ENCODE measurements at places on chromosomes 16 and 17.

DNA sequence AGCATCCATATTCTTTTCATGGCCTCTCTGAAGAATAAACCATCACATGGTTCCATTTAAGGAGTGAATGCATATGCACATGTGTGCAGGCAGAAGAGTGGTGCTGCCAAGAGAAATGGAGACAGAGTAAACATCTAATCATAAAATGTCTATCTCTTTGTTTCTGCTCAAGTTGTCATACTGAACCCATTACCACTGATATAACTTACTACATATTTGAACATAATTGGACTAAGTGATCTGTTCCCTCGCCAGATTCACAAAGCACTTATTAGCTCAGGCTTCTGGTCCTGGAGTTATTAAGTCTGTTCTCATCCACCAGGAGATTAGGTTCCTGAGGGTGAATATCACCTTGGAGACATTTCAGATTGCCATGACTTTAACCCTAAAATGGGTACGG, 72.3 kb upstream of the XYLT1 start:
- no peak for DNase-seq

- no peak for DNase-seq
Observed at GRCh38 chr16:51035110-51035498, 116.0 kb downstream of the SALL1 start.

DNA sequence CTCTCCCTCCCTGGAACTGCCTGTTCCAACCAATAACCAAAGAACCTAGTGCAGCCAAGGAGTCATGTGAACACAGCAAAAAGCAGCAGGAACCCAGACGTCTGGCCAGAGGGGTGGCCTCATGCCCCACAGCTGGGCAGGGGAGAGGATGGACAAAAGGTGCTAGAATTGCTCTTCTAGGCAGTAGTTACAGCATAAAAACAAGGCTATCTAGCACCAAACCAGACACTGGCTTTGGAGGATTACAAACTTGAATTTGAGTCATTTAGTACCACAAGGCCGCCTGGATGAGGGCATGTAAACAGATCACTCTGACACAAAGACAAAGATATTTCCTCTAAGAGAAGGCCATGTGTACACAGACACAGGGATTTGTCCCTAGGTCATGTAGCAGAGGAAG, 423.3 kb upstream of the MAF start:
- no peak for DNase-seq

DNA sequence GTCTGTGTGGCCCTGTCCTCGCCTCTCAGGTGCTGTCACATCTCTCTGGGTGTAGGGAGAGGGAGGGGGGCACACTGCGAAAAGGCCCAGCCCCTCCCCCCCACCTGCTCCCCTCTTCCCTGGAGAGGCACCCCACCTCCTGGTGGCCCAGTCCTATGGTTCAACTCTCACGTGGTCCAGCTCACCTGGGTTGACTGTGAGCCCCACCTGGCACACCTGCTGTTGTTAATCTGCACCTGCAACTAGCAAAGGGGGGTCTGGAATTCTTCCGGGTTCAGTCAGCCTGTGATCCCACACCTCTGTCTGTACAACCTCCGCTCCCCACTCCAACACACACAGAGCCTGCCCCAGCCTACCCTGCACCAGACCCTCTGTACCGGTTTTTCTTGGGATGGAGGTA, 2.0 kb upstream of the SYNGR2 start:
- DNase-seq, result no peak

- no peak for DNase-seq
Observed at GRCh38 chr16:31712064-31712540, 161.5 kb upstream of the ZNF267 start.

GRCh38 chr17:9998060-9998459, 93.0 kb upstream of the RCVRN start:
- DNase-seq, result no peak

- DNase-seq, result no peak
Observed at GRCh38 chr17:55283256-55283965, 18.7 kb downstream of the HLF start.

DNA sequence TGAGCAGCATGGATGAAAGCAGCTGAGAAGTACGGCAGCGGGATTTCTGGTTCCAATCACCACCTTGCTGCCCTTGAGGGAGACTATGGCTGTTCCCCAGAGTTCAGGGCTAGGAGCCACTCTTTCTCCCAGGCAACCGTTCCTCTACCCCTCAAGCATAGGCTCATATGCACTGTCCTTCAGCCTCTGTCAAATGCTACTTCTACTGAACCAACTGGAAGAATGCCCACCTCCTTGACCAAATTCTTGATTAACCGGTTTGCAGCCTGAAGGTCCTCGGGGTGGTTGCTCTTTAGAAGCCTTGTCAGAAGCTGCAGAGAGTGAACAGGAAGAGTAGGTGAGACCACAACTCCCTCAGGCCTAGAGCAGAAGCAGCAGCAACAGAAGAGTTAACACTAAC, 23.8 kb downstream of the GGA2 start:
- DNase-seq, result no peak

DNA sequence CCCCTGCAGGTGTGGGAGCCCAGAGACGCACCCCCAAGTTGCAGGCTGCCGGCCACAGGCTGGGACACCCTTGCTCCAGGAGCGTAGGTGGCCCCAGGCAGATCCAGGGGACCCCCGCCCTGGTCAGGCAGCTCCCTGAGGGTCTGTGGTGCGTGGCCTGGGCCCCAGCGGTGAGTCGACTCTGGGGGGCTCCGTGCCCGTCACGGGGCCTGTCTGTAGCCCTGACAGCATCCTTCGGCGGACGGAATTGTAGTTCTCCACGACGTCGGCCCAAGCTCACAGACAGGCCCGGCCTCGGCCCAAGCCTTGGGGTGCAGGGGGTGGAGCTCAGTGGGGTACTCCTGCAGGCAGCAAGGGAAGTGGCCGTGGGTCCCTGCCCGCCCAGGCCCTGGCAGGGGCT, 82.9 kb downstream of the LMF1 start:
- no peak for DNase-seq

GRCh38 chr17:38452719-38453118, 24.5 kb downstream of the ARHGAP23 start:
- DNase-seq, result no peak

- no peak for DNase-seq
Observed at GRCh38 chr16:13951611-13952010, 31.7 kb downstream of the ERCC4 start.

DNA sequence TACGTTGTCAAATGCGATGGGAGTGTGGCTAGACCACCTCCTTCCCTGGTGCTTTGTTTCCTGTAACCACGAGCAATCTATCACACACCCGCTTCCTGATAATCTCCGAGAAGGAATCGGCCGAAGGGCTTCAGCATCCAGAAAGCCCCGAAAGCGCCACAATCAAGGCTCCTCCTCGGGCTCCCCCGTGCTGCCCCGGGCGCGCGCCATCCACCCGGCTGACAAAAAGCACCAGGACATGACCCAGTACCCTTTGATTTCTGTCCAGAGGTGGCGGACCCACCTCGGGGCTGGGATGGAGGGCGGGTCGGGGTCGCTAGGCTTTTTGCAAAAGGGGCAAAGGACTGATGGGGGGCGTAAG, 743 bp upstream of the ARMC7 start:
- DNase-seq, result no peak

DNA sequence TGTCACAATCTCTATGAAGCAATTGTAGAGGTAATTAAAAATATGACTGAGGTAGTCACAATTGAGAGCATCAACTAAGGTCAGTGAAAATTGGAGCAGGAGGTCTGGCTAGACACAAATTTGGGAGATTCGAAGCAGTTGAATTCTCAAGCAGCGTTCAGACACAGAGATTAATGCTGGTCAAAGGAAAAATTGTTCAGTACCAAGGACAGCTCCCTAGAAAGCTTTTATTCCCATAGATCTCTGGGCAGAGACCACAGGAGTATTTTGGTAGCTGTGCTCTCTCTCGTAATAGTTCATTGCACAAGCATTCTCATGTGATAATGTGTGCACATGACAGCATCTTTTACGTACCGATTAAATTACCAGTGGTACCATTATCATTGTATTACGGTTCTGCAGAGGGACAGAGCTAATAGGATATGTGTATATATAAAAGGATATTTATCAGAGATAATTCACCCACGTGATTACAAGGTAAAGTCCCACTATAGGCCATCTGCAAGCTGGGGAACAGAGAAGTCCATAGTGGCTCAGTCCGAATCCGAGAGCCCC, 387.5 kb upstream of the HSBP1 start:
- no peak for DNase-seq

GRCh38 chr16:51696376-51696775, 545.3 kb upstream of the SALL1 start:
- DNase-seq, result no peak

GRCh38 chr16:68907781-68908181, 64.5 kb downstream of the TANGO6 start:
- DNase-seq, result no peak

GRCh38 chr16:47980212-47980611, 175.6 kb downstream of the ABCC12 start:
- DNase-seq, result no peak

GRCh38 chr16:47142486-47142820, 1.3 kb downstream of the NETO2 start:
- peak; percentile 40 for DNase-seq

GRCh38 chr17:31857920-31858641, 963 bp downstream of the COPRS start:
- no peak for DNase-seq

GRCh38 chr17:59719526-59719925, 12.1 kb downstream of the VMP1 start:
- DNase-seq, result no peak

DNA sequence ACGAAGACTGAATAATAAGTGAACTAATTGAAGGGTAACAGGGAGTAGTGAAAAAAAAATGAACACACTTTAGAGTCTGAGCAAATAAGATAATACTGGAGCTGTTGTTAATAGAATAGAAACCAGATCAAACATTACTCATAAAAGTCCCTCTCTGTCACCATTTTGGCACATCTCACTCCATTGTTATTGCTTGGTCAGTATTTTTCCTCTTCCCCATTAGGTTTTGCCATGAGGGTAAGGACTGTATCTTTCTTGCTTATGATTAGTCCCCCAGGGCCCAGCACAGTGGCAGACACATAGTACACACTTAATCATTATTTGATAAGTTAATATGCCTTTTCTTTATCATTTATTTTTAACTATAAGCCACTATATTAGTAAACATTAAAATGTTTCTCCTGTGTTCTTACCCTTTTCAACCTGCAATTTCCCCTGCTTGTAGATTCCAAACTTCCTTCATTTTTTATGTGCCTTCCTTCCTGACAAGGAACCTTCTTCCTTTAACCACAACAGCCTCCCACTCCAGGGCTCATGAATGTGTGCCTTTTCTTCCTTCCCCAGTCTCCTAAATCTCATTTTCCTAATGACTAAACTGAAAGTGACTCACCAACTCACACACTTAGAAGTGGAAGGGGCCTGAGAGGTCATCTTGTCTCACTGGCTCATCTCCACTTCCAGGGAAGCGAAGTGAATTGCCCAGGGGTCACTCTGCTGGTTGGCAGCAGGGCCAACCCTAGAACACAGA, 88.2 kb upstream of the HAS3 start:
- DNase-seq, result no peak

- DNase-seq, result no peak
Observed at GRCh38 chr17:603406-604114, 111.1 kb downstream of the VPS53 start.

DNA sequence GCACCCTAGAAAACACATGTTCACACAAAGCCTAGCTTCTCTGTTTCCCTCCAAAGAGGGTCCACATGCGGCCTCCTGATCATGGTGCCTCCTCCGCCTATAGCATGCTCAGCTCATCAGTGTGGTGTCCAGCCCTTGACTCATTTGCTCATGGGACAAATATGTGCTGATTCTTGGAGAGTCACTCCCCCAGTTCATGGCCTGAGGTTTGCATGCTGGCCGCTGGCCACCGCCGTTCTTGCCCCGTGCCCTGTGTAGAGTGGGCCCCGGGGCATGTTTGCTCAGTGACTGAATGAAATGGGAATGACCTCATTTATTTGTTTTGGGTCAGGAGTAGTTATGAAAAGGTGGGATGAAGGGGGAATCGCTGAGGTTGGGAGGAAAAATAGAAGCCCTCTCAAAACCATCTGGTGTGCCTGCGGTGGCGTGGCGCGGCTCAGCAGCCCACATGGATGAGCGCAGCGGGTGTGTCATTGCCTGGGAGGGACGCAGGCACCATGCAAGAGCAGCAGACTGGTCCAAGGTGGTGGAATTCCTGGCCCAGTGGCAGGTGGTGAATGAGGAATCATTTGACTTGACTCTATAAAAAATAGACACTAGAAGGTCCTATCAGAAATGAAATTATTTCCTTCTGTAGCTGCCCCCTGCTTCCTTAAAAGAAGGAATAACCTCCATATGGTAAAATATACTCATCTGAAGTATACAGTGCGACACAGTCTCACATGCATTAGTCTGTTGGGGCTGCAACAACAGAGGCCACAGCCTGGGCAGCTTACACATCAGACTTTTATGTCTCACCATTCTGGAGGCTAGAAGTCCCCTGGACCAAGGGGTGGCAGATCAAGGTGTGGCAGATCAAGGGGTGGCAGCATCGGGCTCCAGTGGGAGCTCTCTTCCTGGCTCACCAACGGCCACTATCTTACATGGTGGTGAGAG, 31.7 kb downstream of the CRISPLD2 start:
- DNase-seq, result peak; percentile 76

- peak; percentile 5 for DNase-seq
Observed at GRCh38 chr16:21194771-21195301, 16.5 kb downstream of the ZP2 start.

DNA sequence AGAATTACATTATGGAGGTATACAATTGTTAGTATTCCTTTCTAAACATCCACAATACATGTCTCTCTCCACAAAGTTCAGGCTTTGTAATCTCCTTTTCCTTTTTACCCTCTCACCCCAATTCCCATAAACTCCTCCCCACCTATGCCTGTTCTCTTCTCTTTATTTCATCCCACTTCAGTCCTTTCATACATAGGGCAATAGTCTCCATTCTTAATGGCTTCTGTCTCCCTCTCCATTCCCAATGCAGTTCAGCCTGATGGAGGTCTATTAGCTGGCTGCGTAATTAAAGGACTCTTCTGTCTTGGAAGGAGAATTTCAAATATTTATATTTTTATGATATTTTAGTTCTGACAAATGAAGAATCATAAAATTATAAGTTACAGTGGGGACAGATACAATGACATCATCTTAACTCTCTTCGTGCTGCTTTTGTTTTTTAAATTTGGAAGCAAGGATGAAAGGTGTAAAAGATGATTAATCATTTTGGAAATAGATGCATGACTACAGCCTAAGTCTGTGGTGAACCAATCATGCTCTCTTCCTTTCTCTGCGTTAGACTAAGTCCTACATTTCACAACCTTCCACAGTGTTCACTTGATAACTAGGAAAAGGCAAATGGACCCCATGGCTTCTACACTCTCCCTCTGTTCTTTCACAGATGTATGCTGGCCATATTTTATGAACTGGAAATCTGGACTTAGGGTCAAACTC, 11.2 kb upstream of the FAM20A start:
- DNase-seq, result no peak

All from NCI-H1092 treated with DMSO at 0.1 percent for 48 hours (cell line).